ENCODE measurements at places on chromosomes 12 and 14.

GRCh38 chr14:30518867-30519560, 39.9 kb upstream of the G2E3 start:
- DNase-seq, result no peak

GRCh38 chr12:92470608-92471021, 232.2 kb upstream of the PLEKHG7 start:
- no peak for DNase-seq

GRCh38 chr12:48961331-48961730, 4.0 kb upstream of the ARF3 start:
- DNase-seq, result no peak

- peak; percentile 85 for DNase-seq
Measured at GRCh38 chr14:75711105-75711795, 50.2 kb downstream of the TTLL5 start.

GRCh38 chr12:68229956-68230355, 4.3 kb upstream of the IL26 start:
- no peak for DNase-seq

DNA sequence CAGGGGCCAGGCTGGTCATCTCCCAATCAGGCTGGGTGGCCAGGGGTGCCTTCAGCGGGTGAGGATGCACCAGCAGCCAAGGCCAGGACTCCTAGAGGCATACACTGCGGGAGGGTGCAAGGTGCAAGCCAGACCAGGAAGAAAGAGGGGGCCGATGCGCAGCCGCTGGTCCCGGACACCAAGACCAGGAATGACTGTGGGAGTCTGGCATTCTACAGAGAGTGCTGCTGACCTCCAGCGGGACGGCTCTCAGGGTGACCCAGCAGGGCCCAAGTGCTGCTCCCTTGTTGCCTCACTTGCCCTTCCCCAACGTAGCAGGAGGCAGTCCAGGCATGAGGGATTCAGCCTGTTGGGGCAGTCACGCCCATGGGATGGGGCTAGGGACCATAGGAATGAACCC, 35.8 kb downstream of the DEGS2 start:
- DNase-seq, result no peak

- DNase-seq, result no peak
Measured at GRCh38 chr12:84117190-84117589, 795.4 kb downstream of the SLC6A15 start.

DNA sequence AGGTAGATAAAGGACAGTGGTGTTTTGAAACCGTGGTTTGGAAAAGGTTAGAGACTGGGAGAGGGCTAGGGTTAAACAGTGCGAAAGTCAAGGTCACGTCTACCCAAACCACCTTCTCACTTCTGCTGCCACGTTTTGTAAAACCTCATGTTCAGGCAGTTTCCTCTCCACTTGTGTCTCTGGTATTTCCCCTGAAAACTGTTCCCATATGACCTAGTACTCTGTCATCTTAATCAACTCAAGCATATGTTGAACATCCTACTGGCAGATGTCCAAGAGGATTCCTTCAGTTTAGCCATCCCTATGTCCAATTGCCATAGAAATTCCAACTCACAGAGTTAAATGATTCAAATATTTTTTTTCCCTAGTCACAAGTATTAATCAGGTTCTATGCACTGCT, 17.4 kb downstream of the CLEC4C start:
- DNase-seq, result no peak

- no peak for DNase-seq
Measured at GRCh38 chr14:77323571-77323970, 2.7 kb downstream of the GSTZ1 start.

GRCh38 chr14:92039063-92039718, 668 bp downstream of the TRIP11 start:
- peak; percentile 86 for DNase-seq

DNA sequence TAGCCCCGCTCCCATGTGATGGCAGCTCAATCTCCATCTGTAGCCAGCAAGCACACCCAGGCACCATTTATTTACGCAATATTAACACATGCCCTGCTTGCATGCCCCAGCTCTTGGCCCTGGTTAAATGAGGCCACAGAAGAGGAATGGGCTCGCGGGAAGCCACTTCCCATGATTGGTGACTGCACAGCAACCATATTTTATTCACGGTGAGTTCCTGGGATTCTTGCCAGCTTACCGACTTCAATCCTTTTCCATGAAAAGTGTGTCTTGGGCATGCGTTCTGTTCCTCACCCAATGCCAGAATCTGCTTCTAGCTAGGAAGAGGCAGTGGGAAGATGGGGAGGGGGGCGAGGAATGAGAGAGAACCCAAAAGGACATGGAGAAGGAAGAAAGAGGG, 54.7 kb downstream of the PITPNM2 start:
- no peak for DNase-seq

- DNase-seq, result no peak
Measured at GRCh38 chr12:124420996-124421674, 126.2 kb downstream of the RFLNA start.

DNA sequence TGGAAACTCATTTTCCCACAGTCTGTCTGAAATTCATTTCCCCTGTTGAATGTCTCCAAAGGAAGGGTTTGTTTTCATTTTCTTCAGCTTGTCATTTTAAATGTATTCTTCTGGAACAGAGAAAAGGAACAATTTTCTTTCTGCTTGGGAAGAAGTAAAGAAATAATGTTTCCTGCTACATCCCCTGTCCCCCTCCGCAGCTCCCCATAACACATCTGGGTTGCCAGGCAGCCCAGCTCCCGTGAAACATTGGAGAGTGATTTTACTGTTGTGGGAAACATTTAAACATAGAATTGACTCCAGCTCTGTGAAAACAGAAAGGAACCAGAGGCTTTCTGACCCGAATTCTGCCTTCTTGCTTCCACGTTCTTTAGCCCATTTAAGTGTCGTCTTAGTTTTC, 159.5 kb downstream of the TMEM132C start:
- no peak for DNase-seq

DNA sequence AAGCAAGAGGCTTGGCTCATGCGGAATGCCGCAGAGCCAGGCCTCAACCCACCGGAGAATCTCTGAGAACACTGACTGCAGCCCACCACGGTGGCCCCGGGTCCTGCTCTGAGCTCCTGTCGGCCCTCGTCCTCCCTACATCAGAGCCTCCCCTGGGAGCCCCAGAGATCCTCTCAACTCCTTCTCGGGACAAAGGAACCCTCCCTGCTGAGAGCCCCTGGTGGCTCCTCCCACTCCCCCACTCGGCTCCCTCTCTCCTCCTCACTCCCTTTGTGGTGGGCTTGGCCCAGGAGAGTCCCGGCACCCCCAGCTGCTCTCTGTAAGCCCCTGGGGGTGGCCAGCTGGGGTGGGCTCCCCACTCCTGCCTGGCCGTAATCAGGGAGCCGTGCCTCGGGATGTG, 11.1 kb upstream of the INF2 start:
- no peak for DNase-seq

- DNase-seq, result peak; percentile 57
Measured at GRCh38 chr14:53304726-53305381, 151.7 kb upstream of the DDHD1 start.

GRCh38 chr12:4108803-4109345, 164.7 kb upstream of the CCND2 start:
- no peak for DNase-seq

GRCh38 chr14:35020713-35021112, 25.4 kb upstream of the FAM177A1 start:
- no peak for DNase-seq

GRCh38 chr14:93533437-93533836, 102.7 kb downstream of the UNC79 start:
- DNase-seq, result no peak

DNA sequence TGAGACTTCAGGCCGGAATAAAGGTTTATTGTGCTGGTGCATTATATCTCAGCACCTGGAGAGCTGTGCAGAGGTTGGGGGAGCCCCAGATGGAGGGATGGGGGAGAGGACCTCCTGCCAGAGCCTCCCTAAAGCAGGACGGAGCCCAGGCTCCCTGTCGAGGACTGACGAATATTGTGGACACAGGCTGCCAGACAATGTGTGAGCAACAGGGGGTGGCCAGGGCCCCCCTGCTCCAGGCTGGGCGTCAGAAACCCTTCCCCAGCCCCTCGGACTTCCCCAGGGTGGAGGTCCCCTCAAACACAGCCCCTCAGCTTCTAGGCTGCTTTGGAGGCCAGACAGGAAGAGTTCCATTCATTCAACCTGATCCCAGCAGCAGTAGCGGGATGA, 8.0 kb downstream of the TMEM119 start:
- DNase-seq, result no peak

DNA sequence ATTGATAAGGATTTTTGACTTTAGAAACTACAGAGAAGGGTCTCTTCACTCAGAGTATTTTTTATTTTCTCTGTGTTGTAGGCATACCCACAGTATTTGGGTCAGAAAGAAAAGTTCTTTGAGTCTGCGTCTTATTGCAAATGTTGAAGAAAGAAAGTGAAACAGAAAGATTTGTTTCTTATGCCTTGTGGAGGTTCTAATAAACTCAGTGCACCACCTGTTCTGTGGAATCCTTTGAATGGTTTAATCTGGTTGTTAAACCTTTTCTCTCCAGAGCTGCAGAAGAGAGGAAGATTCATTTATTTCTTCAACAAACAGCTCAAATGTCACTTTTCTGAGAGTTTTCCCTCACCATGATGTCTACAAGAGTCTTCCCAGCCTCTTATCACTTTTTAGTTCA, 146.6 kb upstream of the PLEKHG7 start:
- no peak for DNase-seq

All from choroid plexus epithelial cell (primary cell).